Stimulated activated CD4-positive, alpha-beta T cell treated with anti-CD3 and anti-CD28 coated beads, Interleukin-2, amount 100 ng/mL, for 24 hours (primary cell): ENCODE measurements at places on chromosomes 1 and 21.

DNA sequence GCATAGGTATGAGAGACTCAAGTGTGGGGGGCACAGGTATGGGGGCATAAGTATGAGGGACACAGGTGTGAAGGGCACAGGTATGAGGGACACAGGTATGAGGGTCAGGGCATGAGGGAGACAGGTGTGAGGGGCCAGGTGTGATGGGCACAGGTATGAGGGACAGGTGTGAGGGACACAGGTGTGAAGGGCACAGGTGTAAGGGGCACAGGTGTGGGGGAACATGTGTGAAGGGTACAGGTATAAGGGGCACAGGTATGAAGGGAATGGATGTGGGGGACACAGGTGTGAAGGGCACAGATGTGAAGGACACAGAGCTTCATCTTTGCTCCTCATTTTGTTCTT is 41.2 kb upstream of the CACNA1E start:
- DNase-seq = no peak

- no peak for DNase-seq
Observed at GRCh38 chr1:168827557-168827956, 98.6 kb upstream of the DPT start.

- DNase-seq = no peak
Observed at GRCh38 chr1:75901371-75901770, 30.8 kb downstream of the ASB17 start.

GRCh38 chr21:41695513-41695912 is 71.3 kb downstream of the RIPK4 start:
- no peak for DNase-seq

- no peak for DNase-seq
Observed at GRCh38 chr1:36804669-36805314, 229.5 kb downstream of the GRIK3 start.

DNA sequence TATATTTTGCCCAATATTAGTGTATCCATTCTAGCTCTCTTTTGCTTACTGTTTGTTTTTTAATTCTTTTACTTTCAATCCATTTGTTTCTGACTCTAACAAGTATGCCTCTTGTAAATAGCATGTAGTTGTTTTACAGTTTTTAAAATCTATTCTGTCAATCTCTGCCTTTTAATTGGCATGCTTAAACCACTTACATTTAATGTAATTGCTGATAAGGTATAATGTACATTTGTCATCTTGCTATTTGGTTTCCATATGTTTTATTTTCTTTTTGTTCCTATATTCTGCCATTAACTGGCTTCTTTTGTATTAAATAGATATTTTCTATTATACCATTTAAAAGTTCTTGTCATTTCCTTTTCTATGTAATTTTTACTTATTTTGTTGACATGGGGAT is 16.2 kb upstream of the MAB21L3 start:
- DNase-seq = no peak

DNA sequence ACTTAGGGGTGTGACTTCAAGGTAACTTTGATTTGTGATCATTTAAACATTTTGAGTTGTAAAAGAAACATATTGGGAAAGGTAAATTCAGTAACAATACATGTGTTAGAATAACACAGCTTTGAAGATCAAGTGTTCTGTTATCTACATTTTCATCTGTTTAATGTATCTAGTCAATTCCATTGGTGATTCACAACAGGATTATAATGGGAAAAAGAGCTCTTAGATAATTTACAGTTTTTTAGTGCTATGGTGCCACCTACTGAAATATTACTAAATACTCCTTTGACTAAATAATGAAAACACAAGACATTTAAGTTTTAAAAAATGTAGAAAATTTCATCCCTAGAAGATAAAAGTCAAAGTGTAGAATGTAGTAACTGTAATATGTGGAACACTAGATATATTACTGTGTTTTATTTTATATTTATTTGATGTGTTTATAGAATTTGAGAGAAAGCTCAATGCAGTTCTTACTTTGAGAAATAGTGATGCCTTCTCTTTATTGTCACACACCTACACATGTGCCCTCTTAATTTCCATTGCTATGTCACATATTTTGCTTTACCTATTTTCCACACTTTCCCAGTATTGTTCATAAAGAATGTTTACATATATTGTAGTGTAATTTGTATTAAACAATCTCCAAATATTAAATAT is 47.4 kb downstream of the PTPRC start:
- DNase-seq = no peak

GRCh38 chr1:32274646-32275340 is 17.1 kb upstream of the HDAC1 start:
- no peak for DNase-seq
